Stimulated activated CD4-positive, alpha-beta T cell treated with anti-CD3 and anti-CD28 coated beads, Interleukin-1b, Interleukin-23, amount 100 ng/mL, for 1 hour (primary cell): ENCODE measurements at places on chromosomes 6 and 20.

- no peak for DNase-seq
Measured at GRCh38 chr6:166777096-166777630, 150.1 kb upstream of the RPS6KA2 start.

- no peak for DNase-seq
Measured at GRCh38 chr6:159966981-159967380, 1.9 kb upstream of the IGF2R start.

GRCh38 chr6:43334466-43335095 lies 26.0 kb upstream of the CRIP3 start:
- no peak for DNase-seq

DNA sequence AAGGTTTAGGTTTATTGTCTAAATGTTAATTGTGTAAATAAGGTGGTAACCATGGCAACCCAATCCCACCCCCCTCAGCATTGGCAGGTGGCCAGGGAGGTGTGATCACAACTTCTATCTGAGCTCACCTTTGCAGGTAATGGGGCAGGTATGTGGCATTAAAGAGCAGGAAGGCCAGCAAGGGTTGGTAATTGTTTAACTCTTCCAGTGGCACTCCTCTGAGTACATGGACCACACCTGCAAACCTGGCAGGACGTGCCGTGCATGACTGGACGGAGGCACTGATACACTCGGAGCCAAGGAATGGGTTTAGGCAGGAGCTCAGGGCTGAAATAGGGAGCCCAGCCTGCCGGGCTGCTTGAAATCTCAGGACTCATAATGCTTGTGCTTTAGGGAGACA lies 107.0 kb upstream of the BMP2 start:
- no peak for DNase-seq

GRCh38 chr6:21241231-21242130 lies 352.1 kb upstream of the SOX4 start:
- no peak for DNase-seq

DNA sequence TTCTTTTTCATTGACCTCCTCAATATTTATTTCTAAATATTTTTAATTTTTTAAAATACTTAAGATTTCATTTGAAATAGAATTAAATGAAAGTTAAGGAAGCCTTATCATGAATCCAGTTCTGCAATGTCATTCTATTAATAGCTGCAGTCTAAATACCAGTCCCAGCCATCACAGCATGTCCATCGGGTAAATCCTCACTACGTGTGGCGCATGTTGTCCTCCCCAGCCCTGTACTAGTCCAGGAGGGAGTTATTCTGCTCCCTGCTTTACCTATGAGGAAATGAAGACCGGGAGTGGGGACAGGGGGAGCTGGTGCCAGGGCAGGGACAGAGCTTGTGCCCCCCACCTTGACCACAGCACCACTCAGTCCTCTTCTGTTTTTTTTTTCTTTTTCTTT lies 125.1 kb upstream of the QKI start:
- no peak for DNase-seq

GRCh38 chr6:79949233-79949632 lies 1.9 kb upstream of the ELOVL4 start:
- DNase-seq, result peak; percentile 8

GRCh38 chr6:107310362-107310761 lies 149.0 kb downstream of the PDSS2 start:
- no peak for DNase-seq

DNA sequence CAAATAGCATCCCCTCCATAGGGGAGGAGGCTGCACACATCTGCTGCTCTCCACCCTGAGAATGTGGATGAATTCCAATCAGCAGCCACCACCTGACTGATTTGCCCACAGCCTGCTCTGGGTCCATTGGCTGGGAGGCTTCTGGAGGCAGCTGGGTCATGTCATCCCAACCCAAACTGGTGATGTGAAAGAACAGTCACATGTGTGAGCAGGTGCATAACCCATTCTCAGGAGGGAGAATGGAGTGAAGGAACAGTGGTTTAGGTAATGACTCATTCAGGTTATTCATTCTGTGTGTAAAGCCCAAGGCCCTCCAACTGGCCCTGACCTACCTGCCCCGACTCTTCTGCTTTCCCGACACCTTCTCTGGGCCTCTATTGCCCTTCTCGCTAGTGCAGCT lies 90.9 kb upstream of the GCM1 start:
- no peak for DNase-seq

DNA sequence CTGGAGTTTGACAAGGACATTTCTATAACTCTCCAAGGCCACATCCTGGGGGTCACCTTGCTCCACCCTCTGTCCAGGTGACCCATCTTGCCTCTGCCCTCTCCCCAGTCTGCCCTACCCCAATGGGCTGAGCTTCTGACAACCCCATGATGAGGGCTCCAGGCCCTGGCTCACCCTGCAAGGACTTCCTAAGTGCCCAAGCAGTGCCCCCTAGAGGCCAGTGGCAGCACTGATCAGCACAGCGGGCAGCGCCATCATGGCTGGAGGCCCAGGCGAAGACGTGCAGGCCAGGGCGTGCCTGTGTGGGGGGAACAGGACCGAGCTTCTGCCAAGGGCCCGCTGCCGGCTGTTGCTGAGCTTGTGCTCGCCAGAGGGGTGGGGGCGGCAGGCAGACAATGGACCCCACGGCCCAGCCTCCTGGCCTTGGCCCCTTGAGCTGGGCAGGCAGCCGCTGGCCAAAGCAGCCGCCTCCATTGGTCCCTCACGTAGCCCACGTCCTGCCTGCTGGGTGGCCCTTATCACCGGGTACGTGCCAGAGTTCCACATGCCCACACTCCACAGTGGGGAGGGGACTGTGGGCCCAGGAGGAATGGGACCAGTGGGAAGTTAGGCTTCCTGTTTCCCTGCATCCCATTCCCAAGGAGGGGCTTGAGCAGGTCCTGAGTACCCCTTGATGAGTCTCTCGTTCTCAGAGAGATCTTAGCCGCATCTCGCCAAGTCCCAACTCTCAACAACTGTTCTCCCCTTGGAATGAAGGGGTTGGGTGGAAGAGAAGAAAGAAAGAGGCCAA lies 64.3 kb downstream of the MRPL14 start:
- no peak for DNase-seq
